Dermis blood vessel endothelial cell (primary cell): ENCODE measurements at places on chromosomes 1 and 21.

DNA sequence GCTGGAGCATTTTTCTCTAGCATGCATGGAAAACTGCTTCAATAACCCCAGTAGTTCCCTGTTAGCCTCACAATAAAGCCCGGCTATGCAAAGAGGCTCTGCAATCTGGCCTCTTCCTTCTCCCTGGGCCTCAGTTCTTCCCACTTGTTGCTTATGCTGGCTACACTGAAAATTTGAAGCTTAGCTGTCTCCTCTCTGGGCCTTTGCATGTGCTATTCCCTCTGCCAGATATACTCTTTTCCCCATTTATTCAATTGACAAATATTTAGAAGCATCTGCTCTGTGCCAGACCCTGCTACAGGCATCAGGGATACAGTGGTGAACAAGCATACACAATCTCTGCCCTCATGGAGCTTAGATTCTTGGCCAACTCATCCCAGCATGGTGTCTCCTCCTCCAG is 15.3 kb downstream of the CRYBG2 start:
- no peak for DNase-seq

- no peak for DNase-seq
Observed at GRCh38 chr1:81197591-81197990, 603.1 kb upstream of the ADGRL2 start.

GRCh38 chr1:17287130-17287776 is 20.7 kb upstream of the PADI4 start:
- DNase-seq: no peak

DNA sequence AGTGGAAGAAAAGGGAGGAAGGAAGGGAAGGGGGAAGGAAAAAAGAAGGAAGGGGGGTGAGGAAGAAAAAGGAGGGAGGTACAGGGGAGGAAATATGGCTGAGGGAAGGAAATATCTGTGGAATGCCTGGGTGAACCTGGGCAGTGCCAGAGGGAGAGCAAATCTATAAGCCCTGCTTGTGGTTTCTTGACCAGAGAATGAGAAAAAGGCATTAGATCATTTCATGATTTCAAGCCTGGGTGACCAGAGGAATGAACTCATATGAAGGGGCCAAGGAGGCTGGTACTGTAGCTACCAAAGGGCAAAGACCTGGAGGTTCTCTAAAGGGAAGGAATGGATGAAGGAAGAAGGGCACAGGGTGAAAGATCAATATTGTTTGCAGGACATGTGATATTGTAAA is 31.4 kb downstream of the GNG12 start:
- no peak for DNase-seq

- no peak for DNase-seq
Observed at GRCh38 chr1:32045772-32046171, 27.0 kb upstream of the TMEM39B start.

DNA sequence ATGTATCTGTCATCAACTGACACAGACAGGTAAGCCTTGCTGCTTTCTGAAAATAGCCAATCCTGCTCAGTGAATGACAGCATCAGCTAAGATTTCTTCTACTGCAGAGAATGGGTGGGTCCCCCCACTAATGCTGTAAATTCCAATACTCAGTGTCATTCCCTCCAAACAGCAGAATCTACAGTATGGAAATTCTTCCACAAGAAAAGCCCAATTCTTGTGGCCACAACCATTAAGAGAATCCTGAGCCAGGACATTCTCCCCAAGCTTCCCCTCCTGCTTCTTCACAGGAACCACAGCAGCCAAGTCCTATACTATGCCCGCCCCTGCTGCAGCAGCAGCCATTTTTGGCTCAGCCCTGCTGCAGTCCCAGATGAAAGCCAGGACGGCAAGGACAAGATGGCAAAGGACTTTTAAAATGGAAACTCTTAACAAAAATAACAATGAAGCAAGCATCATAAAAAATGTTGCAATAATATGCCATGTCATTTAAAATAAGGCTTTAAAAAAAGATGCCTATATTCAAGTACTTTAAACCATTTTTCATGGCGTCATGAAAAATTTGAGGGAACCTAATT is 26.8 kb downstream of the EIF4G3 start:
- DNase-seq: peak; percentile 56

DNA sequence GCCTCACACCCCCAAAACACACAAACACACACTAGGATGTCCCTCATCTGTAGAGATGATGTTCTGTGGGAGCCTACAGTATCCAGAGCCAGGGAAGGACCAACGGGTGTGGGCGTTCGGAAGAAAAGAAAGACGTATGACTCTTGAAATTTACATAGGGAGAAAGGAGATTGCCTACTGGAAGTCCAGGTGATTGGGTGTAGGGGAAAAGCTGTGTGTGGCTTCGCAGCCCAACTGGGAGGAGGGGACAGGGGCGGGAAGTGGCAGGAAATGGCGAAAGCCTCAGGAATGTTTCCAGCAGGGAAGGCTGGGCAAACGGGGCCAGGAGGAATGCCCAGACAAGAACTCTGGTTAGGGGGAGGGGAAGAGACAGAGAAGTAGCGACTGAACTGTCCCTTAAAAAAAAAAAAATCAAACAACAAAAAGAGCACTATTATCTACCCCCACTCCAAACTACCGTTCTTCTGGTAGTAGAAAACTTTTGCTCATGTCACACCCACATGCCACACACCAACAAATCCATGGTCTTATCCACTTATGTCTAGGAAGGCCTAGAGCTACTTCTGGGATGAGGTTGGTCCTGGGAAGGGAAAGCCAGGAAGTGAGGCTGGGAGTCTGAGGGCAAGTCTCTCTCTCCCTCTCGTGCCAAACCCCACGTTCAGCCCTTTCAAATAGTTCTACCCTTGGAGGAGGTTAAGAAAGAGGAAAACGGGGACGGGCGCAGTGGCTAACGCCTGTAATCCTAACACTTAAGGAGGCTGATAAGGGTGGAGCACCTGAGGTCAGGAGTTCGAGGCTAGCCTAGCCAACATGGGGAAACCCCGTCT is 1.8 kb upstream of the CKS1B start:
- DNase-seq: peak; percentile 96

- DNase-seq: no peak
Observed at GRCh38 chr1:8472668-8473067, 154.8 kb downstream of the SLC45A1 start.
